Liver (tissue), 10 donors: ENCODE measurements at places on chromosomes 11 and 22. TPM values are rescaled to one million over a fixed set of nuclear protein-coding genes. Genes with fewer than 3 reads are reported as not detected.
A peak's percentile ranks its signal among the peaks of the same experiment; 100 is the strongest.

DNA sequence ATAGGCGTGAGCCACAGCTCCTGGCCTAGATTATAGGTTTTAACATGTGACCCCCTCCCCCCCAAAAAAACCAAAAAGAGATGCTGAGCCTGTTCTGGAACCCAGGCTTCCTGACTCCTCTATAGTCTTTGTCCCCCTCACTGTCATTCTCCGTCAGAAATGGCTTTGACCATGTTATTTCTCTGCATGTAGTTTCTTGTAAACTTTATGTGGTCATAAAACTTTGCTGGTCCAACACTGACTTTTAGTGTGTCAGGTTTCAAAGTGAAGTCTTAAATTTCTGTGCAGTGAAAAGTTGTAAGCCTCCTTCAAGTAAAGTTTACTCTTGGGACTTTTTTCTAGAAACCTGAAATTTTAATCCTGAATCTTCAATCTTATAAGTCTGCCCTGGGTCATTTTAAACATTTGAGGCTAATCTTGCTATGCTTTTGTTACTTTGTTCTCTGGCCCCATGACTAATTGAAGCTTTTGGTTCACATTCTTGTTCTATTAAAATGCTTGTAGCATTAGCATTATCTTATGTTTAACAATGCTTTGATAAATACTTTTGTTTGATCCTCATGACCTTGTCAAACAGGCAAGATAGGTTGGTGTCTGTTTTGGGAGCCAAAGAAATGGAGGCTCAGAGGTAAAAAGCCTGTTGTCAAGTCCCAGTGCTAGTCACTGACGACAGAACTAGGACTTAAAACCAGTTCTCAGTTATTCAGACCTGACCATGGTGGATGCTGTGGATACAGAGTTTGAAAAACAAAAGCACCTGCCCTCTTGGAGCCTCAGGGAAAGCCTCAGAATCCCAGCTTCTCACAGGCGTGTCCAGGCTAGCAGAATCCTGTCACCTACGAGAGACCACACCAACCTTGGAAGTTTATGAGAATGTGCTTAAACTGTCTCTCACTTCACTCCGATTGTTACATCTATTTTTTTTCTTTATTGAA is 87.7 kb upstream of the HORMAD2 start:
- DNase-seq, result no peak
- peaks cover 5% of the 10 kb centered on the region for H3K4me1 ChIP-seq
- no peak overlapping the region for H3K4me3 ChIP-seq
- H3K36me3 ChIP-seq, result peaks cover 5% of the 10 kb centered on the region
- no peaks in the 10 kb centered on the region for H3K27me3 ChIP-seq
- no peak overlapping the region for H3K27ac ChIP-seq

DNA sequence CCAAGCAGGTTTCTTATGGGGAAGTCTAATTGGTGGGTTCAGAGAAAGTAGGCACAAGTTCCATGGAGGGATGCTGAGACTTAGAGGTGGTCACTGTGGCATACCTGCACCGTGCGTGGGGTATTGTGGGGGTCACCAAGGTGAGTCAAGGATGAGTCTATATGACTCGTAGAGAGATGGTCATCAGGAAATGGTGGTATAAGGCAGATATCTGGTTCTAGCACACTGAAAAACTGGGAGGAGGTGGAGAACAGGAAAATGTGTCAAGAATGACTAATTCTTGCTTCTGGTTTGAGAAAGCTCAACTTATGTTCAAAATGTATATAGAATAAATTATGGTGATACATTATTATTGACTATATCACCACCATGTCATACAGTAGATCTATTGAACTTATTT is 258.1 kb downstream of the RAB38 start:
- H3K27me3 ChIP-seq, result no peaks in the 10 kb centered on the region
- H3K4me1 ChIP-seq, result no peaks in the 10 kb centered on the region
- H3K27ac ChIP-seq, result no peak overlapping the region
- H3K4me3 ChIP-seq, result no peak overlapping the region

DNA sequence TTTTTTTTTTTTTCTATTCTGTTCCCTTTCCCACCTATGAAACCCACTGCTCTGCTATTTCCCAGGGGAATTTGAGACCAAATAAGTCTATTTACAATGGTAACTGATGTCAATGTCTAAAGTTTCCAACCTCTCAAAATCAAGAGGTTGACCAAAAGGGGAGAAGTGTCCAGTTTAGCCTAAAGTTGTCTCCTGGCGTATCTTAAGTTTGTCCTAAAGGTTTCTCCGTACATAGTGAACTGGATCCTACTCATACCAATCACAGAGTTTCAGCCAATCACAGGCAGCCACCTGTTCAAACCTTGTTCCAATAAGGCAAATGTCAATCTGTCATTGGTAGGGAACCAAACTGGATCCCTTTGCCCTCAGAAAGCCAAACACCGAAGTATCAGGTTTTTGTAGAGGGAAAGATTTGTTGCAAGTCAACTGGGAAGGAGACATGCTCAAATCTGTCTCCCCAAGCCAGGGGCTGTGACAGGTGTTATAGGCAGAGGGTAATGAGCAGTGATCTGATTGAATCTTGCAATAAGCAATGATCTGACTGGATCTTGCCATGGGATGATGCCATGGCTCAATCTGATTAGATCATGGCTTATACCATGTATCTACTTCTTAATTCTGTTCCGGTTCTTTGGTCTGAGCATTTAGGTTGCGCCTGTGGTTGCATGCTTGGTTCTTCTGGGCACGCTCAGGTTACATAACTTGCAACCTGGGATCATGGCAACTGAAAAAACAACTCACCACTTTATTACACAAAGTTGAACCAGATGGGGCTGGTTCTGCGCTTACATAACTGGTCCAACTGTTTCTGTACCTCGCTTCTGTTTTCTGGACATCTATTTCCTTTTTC is 1.1 kb upstream of the VPS37C start:
- H3K27me3 ChIP-seq, result no peaks in the 10 kb centered on the region
- peak overlapping the region; percentile 95 for H3K27ac ChIP-seq
- peaks cover 14% of the 10 kb centered on the region for H3K4me1 ChIP-seq
- DNase-seq, result no peak

DNA sequence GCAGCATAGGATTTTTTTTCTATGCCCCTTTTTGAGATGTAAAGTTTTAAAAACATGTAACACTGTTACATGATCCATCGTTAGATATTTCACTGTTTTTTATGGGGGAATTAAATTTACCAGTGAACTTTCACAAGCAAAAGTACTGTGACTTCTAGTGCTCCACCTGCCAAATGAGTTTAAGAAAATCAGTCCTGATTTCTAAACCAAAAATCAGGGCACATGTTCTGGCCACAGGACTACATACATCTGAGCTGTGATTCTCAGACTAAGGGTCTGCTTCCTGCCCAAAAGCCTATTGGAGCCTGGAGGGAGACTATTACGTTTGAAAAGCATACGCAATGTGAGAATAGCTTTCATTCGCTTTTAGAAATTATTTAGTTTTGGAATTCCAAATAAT is 22.5 kb downstream of the TMPRSS13 start:
- no peaks in the 10 kb centered on the region for H3K36me3 ChIP-seq
- DNase-seq, result no peak
- no peaks in the 10 kb centered on the region for H3K4me1 ChIP-seq

Gene MUC5AC
- not detected for total RNA-seq

Gene SHISAL1
- 0.09 TPM for total RNA-seq

Gene SCUBE2
- 0.14 TPM for total RNA-seq

Gene MMP10
- total RNA-seq, result not detected

Gene MYO7A
- total RNA-seq, result 7.3 TPM
